Fibroblast of mammary gland (primary cell): ENCODE measurements at places on chromosomes 7 and 10.
A peak's percentile ranks its signal among the peaks of the same experiment; 100 is the strongest.

GRCh38 chr7:83824214-83824613 lies 175.3 kb upstream of the SEMA3E start:
- peak; percentile 19 for DNase-seq

- DNase-seq = peak; percentile 88
Observed at GRCh38 chr10:25174461-25175230, at the start of gene GPR158. Gene GPR158 (plus strand): TSS chr10:25175001. CDS start chr10:25175421, 420 bp downstream.

GRCh38 chr7:50718311-50718710 lies 64.4 kb downstream of the GRB10 start:
- no peak for DNase-seq

DNA sequence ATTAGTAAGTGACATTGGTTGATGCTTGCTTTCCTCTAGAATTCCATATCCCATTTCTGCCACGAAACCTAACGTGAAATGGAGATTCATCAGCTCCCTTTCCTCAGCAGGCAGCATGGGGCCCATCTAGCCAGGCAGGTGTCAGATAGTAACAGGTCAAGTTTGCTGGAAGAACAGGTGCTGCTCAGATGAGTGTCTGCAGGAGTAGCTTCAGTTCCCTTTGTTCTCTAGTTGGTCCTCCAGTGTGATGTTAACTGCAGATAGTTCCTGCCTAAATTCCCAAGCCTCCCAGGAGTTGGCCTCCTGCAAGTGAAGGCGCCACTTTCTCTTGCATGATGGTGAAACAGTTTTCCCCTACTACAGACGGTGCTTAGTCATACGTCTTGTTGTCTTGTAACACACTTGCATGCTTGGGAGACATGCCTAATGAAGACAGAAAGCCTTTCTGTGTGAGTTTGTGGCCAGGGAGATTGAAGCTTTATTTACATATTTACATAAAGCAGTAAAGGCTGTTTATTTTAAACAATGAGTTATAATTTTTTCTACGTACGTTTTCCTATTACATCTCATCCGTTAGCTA lies 175.4 kb downstream of the CHN2 start:
- no peak for DNase-seq

GRCh38 chr7:21579341-21580072 lies 36.7 kb downstream of the DNAH11 start:
- DNase-seq = peak; percentile 2

DNA sequence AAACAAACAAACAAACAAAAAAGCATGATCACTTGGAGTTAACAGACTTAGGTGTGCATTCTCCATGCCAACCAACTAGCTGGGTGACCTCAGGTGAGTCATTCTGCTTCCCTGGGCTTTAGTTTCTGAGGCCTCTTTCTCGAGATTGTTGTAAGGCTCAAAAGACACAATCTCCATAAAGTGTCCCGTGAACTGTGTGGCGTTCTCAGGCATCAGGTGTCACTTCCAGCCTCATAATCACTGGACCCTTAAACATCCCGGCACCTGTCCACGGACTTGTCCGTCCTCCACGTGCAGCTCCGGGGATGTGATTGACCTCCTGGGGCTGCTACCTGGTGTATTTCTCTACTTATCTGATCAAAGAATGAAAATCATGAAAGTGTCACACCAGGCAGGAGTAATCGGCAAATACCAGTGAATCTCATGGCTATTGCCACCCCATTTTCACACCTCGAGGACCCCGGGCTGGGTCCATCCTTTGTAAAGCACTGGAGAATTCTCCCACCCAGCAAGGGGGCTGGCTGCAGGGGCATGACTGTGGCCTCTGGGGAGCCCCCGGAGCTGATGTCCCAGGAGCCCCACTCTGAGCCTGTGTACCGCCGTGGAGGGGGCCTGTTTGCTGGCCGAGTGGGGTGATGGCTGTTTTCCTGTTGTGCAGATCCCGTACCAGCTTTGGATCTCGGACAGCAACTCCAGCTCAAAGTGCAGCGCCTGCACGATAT lies 189.8 kb upstream of the SH2B2 start:
- DNase-seq = no peak

- DNase-seq = no peak
Observed at GRCh38 chr7:108072116-108072515, 58.0 kb downstream of the LAMB4 start.

- DNase-seq = no peak
Observed at GRCh38 chr10:12868229-12868628, 133.3 kb downstream of the CCDC3 start.

GRCh38 chr7:139075871-139076686 lies 33.4 kb downstream of the ZC3HAV1 start:
- DNase-seq = no peak

GRCh38 chr10:120940299-120940900 lies 89.2 kb downstream of the WDR11 start:
- DNase-seq = no peak

DNA sequence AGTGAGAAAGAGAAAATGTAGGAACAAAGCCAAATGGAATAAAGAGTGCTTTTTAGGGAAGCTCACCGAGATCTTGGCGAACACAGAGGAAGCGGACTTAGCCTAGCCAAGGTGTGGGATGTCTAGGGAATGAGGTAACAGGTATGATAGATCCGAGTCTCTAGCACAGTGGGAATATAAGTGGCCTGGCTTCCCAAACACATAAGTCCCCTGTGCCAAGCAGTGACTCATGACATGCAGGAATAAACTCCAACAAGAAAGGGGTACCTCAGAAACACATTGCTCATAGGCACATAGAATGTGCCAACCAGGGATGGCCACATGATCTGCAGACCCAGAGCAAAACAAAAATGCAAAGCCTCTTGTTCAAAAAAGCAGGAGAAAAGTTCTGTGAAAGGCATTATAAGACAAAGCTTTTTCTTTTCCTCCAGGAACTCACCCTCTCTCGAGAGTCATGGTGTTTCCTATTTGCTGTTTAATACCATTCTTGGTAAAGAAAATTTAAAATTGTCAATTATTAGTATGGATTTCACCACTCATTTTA lies 542.5 kb downstream of the GATA3 start:
- DNase-seq = no peak

DNA sequence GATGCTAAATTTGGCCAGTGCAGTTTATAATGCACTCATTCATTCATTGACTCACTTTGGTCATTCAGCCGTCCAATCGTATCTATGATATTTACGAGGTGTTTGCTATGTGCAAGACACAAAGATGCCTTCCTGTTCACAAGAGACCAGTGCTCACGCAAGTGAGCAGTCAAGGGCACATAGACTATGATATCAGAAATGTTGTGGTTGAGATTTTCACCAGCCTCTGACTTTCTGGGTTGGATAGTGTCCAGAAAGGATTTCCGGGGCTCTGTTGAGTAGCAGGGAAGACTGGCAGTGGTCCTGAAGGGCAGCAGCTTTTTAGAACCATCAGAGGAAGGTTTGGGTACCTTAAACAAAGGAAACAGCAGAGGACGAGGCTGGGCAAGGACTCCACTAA lies 191.8 kb downstream of the GALNT17 start:
- DNase-seq = no peak

GRCh38 chr7:45687185-45687560 lies 113.0 kb downstream of the ADCY1 start:
- DNase-seq = no peak

DNA sequence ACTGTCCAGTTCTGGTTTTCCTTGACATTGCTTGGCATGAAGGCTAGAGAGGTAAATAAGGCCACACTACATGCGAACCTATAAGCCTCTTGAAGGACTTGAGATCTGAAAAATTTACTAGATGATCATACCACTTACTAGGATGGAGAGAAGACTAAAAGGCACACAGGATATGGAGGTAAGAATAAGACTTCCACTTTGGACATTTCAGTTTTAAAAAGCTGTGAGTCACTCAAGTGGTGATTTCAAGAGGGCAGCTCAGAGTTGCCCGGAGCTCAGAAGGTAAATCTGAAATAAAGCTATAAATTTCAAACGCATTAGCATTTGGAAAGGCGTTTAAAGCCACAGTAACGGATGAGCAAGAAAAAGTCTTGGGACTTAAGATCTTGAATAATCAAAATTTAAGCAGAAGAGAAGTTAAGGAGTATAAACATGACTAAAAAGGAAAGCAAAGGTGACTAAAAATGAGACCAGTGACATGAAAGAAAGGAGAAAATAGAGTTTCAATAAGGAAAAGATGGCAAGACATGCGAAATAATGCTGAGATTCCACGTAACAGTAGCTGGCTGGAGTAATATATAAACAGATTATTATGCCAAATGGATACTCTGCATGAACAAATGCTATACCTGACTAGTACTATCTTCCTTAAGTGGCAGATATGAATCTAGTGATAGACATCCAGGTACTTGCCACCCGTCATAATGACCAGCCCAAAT lies 68.3 kb downstream of the SNX13 start:
- DNase-seq = no peak

- no peak for DNase-seq
Observed at GRCh38 chr10:70565556-70566514, 36.7 kb downstream of the PRF1 start.

DNA sequence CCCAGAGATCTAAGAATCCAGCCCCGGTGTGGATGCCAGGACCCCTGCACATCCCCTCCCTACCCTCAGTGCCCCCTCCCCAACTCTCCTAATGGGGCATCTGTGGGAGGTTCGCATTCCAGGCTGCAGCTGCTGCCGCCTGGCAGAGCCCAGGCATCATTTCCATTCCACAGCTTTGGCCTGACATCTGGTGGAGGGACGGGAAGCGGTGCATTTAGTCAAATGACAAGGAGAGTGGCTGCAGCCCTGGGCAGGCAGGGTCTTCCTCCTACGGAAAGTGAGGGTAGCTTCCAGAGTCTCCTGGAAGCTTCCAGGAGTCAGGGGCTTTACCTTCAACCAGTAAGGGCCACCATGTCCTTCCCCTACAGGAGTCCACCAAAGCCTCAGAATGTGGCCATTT lies 30.8 kb downstream of the PRLHR start:
- DNase-seq = peak; percentile 6

GRCh38 chr7:111873963-111874690 lies 311.8 kb upstream of the IMMP2L start:
- peak; percentile 64 for DNase-seq

- no peak for DNase-seq
Observed at GRCh38 chr7:154584352-154585252, 418.3 kb downstream of the PAXIP1 start.
